SK-N-DZ (cell line): ENCODE measurements at places on chromosomes 1 and 21.

- no peak for DNase-seq
These were observed 39.8 kb upstream of the RAB4A start for GRCh38 chr1:229230893-229231753.

GRCh38 chr1:169590932-169591331 lies 4.7 kb upstream of the F5 start:
- DNase-seq = no peak

DNA sequence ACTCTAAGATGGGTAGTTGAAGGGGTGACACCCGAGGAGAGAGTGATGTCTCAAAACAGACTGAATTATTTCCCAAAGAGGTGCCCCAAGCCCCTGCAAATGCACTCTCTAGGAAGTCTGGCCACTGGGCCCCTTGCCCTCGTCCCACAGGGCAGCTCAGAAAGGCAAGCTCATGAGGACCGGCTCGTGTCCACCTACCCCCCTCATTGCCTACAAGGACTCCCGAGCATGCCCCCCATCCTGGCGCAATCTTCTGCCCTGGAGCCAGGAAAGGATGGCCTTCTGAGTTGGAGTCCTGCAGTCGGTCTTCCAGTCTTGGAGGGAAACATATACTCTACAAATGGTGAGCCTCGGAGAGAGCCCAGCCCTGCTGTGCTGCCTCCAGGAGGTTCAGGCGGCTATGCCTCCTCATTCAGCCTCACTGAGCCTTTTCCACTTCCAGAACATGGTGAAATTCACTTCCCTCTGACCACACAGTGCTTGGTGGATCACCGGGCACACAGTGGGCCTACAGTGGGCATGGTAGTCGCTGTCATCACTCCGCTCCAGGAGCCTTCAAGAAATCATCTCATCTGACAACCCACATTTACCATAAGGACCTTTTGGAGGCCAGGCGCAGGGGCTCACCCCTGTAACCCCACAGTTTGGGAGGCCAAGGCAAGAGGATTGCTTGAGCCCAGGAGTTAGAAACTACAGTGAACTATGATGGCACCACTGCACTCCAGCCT lies 5.8 kb upstream of the WNT3A start:
- DNase-seq = no peak

- no peak for DNase-seq
These were observed 198.6 kb downstream of the MRPL39 start for GRCh38 chr21:25408666-25409065.

GRCh38 chr1:66274634-66275033 lies 259.3 kb upstream of the SGIP1 start:
- no peak for DNase-seq

GRCh38 chr1:223486366-223486765 lies 93.2 kb downstream of the CCDC185 start:
- DNase-seq = no peak

GRCh38 chr1:98702976-98703375 lies 41.5 kb downstream of the SNX7 start:
- no peak for DNase-seq

GRCh38 chr1:206696812-206697585 lies 12.3 kb downstream of the MAPKAPK2 start:
- no peak for DNase-seq

DNA sequence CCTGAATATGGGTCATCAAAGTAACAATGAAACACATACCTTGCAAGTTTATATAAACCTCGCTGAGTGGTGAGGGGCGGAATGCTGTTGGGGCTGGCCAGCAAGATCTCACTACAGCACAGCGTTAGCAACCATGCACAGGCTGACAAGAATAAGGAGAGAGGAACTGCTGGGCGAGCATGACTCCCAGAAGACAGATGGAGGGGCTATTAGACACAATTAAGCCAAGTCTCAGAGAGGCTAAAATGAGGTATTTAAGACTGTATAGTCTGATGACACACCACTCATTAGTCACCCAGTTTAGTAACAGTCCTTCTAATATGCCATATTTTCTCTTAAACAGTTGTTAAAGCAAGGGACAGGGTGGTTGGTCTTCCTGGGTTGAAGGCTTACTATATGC lies 340.2 kb upstream of the NR5A2 start:
- no peak for DNase-seq

DNA sequence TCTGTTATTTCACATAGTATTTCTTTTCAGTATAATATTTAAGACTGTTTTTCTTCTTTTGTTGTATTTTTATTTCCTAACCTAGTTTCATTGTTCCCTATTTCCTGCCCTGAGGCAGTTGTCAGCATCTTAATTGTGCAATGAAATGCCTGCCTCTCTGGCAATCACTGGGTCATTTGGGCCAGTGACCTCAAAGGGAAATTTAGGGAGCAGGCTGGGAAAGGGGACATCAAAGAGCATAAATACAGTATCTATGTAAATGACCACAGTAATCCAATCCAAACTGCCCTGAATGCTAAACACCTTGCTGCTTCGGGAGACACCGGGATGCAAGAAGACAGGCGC lies 147.8 kb downstream of the TLR5 start:
- DNase-seq = no peak

DNA sequence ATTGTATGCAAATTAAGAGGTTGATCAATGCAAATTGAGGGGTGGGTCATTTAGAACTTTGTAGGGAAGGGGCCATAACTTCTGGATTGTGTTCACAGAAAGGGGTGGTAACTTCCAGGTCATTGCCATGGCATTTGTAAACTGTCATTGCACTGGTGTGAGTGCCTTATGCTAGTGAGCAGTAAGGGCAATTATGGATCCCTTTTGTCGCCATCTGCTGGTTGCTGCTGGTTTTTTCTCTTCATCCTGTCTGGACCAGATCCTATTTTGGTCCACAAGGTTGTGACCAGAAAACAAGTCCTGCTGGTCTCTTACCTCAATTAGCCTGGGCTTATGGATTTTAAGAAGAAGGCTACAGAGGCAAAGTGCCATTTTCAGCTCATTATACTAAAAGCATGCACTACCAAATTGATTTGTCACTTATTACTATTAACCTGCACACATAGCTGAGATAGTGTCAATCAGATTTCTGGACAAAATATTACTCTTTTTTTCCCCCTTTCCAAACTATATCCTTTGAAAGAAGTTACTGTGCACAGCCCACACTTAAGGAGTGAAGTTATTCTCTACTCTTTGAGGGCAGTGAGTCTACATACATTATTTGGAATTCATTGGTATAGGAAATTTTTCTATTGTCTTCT lies 196.2 kb downstream of the ZC3H11B start:
- DNase-seq = peak; percentile 55

DNA sequence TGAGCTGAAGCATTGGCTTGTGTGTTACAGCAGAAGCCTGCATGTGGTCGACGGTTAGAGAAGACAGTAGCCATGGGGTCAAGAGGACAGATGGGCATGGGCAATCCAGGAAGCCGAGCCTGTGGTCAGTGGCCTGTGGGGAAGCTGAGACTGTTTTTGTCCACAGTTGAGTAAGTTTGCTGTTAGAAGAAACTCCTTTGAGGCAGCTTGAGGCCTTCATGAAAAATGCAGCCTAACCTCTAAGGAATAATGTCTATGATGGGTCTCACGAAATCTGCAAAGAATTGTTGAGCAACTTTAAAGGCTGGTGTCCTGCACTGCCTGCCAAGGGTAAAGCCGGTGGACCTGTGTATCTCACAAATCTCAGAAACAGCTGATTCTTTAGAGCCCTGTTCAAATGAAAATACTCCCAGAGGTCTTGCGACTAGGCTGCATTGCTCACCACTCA lies 322.4 kb downstream of the SETD4 start:
- DNase-seq = no peak

DNA sequence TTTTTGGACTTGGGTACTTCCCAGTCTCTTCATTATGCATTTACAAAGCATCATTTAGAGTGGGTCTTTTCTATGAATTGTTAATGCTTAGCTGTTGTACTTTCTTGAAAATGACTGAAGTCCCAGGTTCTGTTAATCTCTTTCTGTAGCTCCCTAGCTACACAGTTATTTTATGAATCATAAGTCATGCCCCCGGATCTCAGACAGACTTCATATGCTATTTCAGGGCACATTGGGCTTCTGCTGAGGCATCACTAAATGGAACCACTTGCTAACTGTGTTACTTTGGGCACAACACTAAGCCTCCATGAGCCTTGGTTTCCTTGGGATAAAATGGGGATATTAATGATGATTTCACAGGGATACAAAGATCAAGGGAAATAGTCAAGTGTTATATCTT lies 55.5 kb upstream of the RBM15 start:
- no peak for DNase-seq

- DNase-seq = no peak
These were observed 9.0 kb downstream of the TRIM67 start for GRCh38 chr1:231170875-231171274.

DNA sequence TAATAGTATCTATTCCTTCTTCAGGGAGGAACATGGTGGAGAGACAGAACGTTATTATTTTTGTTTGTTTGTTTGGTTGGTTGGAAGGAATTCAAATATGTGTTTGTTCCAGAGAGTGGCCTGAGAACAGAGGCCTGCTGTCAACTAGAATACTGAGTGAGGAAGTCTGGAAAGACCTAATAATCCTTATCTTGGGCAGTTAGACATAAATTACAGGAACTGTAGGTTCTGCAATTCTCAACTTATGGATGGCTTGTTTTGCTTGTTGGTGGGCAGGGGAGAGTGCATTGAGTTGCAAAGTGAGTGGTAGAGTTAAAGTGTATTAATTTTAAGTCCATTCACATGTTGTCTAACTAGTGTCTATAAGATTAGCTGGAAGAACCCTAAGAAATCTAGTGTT lies 197.6 kb downstream of the BACH1 start:
- DNase-seq = no peak

DNA sequence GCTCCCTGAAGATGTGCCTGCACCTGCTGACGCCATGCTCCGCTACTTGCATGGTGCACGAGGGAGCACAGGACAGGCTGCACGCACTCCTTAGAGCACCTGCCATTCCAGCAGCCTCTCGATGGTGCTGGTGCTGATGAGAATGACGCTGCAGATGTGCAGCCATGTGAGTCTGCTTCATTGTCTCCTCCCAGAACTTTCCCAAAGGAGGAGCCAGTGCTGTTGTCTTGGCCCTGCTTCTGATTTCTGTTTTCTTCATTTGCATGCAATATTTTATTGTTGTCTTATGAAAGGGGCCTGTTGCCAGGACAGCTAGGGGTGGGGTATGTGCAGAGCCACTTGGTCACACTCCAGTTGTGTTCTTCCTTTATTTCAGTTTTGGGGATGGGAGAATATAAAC lies 70.1 kb downstream of the PCBP3 start:
- no peak for DNase-seq
